ENCODE measurements at places on chromosomes 7 and 10.
A peak's percentile ranks its signal among the peaks of the same experiment; 100 is the strongest.

- H3K4me1 ChIP-seq = no peaks in the 10 kb centered on the region
- DNase-seq = no peak
- no peak overlapping the region for H3K4me3 ChIP-seq
- no peak overlapping the region for H3K27ac ChIP-seq
- H3K27me3 ChIP-seq = no peaks in the 10 kb centered on the region
- H3K36me3 ChIP-seq = no peaks in the 10 kb centered on the region
Observed at GRCh38 chr10:79994556-79994955, 45.7 kb upstream of the SFTPD start.

DNA sequence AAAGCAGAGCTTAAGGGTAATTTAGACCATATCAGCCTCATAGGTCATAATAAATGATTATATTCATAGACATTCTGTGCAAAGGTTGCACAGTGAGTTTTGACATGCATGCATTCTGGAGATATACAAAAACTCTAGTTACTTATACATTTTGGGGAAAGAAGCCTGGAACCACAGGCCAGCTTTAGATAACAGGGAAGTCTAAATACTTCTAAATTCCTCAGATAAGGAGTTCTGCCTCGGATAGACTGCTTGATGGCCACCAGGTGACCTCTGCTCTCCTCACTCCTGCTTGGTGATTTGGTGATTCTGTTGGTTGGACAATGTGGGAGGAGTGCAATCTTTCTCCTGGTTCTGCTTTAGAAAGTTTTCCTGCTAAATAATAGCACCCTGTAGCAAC lies 77.9 kb downstream of the SGMS1 start:
- H3K36me3 ChIP-seq = no peaks in the 10 kb centered on the region
- H3K4me1 ChIP-seq = peaks cover 18% of the 10 kb centered on the region
- H3K27me3 ChIP-seq = no peaks in the 10 kb centered on the region

- no peak overlapping the region for H3K4me3 ChIP-seq
- no peak overlapping the region for H3K27ac ChIP-seq
- peaks cover 43% of the 10 kb centered on the region for H3K27me3 ChIP-seq
- H3K4me1 ChIP-seq = no peaks in the 10 kb centered on the region
Observed at GRCh38 chr7:95976369-95977060, 204.2 kb downstream of the DYNC1I1 start.

DNA sequence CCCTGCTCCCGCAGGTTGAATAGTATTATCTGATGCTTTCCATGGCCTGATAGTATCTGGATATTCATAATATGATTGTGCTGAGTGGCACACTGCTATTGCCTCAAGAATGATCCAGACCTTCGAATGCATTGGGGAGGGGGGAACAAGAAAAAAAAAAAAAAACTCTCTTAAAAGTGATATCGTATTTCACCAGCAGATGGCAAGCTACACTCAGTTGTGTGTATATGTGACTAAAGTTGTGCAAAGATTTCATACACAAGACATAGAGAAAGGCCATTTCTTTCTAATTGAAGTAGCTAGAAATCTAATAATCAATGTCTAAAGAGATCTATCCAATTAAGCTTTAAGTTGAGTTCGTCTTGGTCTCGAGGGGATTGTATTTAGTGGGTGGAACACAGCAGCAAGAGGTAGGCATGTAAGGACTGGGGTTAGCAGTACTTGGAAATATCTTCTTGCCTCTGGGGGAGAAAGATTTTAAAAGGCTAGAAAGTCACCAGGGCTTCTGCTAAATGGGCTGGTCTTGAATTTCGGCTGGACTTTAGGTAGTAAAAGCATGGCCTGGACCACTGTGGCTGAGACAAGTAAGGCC lies 15.3 kb downstream of the SFRP4 start:
- H3K27me3 ChIP-seq = no peaks in the 10 kb centered on the region
- peak; percentile 64 for DNase-seq
- no peak overlapping the region for H3K4me3 ChIP-seq
- H3K27ac ChIP-seq = no peak overlapping the region

DNA sequence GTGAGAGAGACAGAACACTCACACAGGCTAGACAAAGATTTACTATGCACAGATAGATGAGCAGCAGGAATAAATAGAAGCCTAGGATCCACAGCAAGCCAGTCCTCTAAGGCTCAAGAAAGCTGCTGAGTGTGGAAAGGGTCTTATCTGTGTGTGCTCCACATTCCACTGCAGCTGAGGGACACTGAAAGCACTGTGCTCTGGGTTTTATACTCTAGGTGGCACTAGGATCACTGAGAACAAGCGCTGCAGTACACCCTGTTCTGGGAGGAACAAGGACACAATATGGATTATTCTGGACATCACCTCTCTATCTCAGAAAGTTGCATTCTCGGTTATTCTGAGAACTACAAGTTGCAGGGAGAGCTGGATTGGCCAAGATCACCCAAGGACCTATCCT lies 4.9 kb upstream of the KLHL7 start:
- H3K36me3 ChIP-seq = no peaks in the 10 kb centered on the region
- no peak for DNase-seq
- no peaks in the 10 kb centered on the region for H3K27me3 ChIP-seq
- H3K4me1 ChIP-seq = no peaks in the 10 kb centered on the region

DNA sequence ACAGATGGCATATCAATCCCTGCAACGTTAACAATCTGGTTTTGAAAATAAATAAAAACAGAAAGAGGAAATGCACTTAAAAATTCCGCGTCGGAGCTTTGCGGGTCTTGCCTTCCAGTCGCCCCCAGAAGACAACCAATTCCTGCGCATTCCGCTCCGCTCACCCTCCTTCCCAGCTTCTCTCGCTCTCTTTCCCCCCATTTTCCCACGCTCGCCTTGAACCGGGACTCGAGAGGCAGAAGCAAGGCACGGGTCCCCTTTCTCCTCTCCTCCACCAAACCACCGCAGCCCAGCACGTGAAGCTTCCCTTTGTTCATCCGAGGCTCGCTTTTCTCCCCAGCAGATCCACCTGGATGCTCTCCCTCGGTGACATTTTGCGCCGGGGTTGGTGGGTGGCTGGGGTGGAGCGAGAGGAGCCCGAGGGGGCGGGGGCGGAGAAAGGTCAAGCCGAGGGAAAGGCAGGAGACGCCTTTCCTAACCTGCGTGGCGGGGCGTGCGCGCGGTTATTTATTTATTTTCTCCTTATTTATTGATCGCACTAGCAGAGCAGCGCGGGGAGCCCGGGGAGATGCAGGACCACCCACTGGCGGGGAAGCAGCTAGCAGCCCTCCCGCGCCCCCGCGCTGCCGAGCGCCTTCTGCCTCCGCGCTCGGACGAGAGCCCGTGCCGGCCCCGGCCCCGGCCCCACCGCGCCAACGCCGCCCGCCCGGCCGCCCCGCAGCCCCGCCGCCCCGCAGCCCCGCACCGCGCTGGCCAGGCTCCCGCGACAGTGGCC lies at the start of gene KCND2:
Gene KCND2, plus strand, starts transcription at position 475 of the 775 bp plus-strand sequence.
- no peaks in the 10 kb centered on the region for H3K36me3 ChIP-seq
- no peaks in the 10 kb centered on the region for H3K4me1 ChIP-seq
- peak within 1 kb of the TSS; percentile 37 for H3K4me3 ChIP-seq
- H3K27ac ChIP-seq = no peak within 1 kb of the TSS
- peak; percentile 29 for DNase-seq

GRCh38 chr10:132886211-132887099 lies 55.9 kb downstream of the CFAP46 start:
- no peaks in the 10 kb centered on the region for H3K4me1 ChIP-seq
- no peak overlapping the region for H3K4me3 ChIP-seq
- H3K27me3 ChIP-seq = no peaks in the 10 kb centered on the region
- DNase-seq = no peak
- no peak overlapping the region for H3K27ac ChIP-seq

GRCh38 chr7:47669901-47670384 lies 88.0 kb upstream of the TNS3 start:
- no peak overlapping the region for H3K27ac ChIP-seq
- no peak for DNase-seq
- no peaks in the 10 kb centered on the region for H3K27me3 ChIP-seq
- no peaks in the 10 kb centered on the region for H3K36me3 ChIP-seq
- no peak overlapping the region for H3K4me3 ChIP-seq
- H3K4me1 ChIP-seq = no peaks in the 10 kb centered on the region

DNA sequence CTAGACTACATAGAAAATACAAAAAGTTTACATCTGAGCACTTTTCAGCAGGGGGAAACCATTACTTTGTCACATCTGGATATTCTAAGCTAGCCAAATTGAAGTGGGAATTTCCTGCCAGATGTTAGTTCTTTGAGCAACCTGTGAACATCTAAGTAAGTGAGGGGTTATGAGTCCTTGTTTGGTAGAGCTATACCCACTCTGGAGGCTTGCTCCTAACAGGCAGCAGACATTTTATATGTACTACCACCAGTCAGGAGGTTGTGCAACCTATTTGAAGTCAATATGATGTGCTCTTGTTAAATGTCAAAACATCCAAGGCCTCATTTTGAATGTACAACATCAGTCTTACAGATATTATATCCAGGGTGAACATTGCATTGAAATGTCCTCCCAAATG lies 143.3 kb upstream of the KAT6B start:
- no peaks in the 10 kb centered on the region for H3K27me3 ChIP-seq
- H3K27ac ChIP-seq = no peak overlapping the region
- H3K4me3 ChIP-seq = no peak overlapping the region
- peaks cover 3% of the 10 kb centered on the region for H3K4me1 ChIP-seq

- DNase-seq = no peak
- H3K4me3 ChIP-seq = no peak overlapping the region
- no peaks in the 10 kb centered on the region for H3K27me3 ChIP-seq
- no peaks in the 10 kb centered on the region for H3K4me1 ChIP-seq
Observed at GRCh38 chr7:26646336-26647048, 217.9 kb downstream of the SKAP2 start.

DNA sequence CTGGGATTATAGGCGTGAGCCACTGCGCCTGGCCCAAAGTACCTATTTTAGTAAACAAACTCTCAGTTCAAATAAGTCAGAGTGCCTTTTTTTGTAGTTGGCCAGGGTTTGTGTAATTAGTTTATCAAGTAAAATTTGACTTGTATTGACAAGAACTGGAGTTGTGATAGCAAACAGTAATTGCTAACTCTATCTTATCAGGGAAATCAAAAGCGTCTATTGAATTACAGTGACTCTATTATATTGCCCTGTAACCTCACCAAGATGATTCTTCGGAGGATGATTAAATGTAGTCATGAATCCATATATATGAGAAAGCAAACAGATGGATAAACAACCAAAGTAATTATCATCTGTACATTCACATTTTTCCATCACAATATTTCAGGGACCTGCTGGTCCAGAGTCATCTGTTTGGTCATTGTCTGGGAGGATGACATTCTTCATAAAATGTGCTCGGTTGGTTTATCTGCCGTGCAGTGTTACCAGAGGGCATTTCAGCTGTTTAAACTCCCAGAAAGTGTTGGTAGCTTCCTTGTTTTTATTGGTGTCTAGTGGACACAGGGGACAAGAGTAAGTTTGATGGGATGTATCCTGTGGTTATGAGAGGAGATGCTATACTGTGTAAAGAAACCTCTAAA lies 35.6 kb downstream of the DOCK1 start:
- no peak for DNase-seq
- no peaks in the 10 kb centered on the region for H3K27me3 ChIP-seq
- no peaks in the 10 kb centered on the region for H3K4me1 ChIP-seq
- no peak overlapping the region for H3K27ac ChIP-seq

DNA sequence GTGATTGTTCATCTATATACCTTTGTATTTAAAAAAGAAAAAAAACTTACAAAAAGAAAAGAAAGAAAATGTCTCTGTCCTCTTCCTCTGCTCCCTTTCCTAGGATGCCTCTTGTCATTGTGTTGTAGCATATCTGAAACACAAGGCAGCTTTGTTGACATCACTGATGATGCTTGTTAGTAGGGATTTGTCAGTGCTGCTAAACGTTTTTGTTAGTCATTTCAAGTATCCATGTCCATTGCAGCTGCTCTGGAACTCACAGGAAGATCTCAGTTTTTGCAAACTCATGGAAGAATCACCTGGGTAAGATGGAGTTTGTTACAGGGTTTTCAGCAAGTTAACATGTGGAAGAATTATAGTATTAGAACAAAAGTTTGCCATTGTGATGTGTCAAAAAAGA lies 123.6 kb downstream of the CCSER2 start:
- H3K4me1 ChIP-seq = peaks cover 2% of the 10 kb centered on the region
- H3K4me3 ChIP-seq = no peak overlapping the region
- H3K27me3 ChIP-seq = no peaks in the 10 kb centered on the region
- peaks cover 5% of the 10 kb centered on the region for H3K36me3 ChIP-seq
- DNase-seq = peak; percentile 19
- no peak overlapping the region for H3K27ac ChIP-seq

DNA sequence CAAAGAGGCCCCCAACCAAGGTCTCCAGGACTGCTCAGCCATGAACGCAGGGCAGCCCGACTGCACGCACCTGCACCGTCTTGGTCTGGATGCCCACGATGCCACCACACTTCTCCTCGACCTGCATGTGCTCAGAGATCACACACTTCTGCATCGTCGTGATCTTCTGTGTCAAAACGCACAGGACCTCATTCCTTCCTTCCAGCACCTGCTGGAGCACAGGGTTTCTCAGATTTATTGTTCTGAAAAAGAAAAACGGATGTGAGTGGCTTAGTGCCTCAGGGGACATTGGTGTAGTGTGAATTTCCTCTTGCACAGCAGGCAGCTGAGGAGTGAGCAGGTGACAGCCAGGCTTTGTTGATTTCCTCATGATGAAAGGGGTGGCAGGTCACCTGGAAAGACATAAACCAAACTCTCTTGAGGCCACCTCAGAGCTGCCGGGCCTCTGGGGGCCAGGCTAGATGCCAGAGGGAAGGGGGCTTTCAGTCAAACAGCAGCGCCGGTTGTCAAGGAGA lies 38.2 kb downstream of the GSDME start:
- H3K4me3 ChIP-seq = no peak overlapping the region
- H3K27me3 ChIP-seq = no peaks in the 10 kb centered on the region
- H3K27ac ChIP-seq = no peak overlapping the region

DNA sequence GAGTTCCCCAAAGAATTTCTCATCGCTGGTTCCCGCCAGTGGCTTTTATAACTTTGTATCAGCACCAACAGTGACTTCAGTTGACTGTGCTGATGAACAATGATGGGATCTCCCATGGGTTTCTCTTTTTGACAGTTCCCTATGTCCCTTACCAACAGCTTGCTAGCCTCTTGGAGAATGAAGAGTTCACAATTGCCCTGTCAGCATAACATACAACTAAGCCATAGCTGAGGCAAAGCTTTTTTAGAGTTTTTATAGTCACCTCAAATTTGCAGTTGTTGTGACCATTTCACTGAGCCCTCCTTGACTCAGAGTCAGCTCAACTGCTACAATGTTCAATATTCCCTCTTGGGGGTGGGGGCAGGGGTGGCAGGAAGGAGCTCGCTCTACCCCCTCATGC lies 179.8 kb downstream of the TFEC start:
- H3K4me1 ChIP-seq = no peaks in the 10 kb centered on the region
- no peak overlapping the region for H3K27ac ChIP-seq
- DNase-seq = no peak
- no peaks in the 10 kb centered on the region for H3K36me3 ChIP-seq
- H3K4me3 ChIP-seq = no peak overlapping the region

All from lung (tissue), 17 donors.